ENCODE measurements at places on chromosomes 12 and 14.
A peak's percentile ranks its signal among the peaks of the same experiment; 100 is the strongest.

GRCh38 chr14:74302152-74302628 is 544 bp downstream of the ABCD4 start:
- peak; percentile 21 for DNase-seq

DNA sequence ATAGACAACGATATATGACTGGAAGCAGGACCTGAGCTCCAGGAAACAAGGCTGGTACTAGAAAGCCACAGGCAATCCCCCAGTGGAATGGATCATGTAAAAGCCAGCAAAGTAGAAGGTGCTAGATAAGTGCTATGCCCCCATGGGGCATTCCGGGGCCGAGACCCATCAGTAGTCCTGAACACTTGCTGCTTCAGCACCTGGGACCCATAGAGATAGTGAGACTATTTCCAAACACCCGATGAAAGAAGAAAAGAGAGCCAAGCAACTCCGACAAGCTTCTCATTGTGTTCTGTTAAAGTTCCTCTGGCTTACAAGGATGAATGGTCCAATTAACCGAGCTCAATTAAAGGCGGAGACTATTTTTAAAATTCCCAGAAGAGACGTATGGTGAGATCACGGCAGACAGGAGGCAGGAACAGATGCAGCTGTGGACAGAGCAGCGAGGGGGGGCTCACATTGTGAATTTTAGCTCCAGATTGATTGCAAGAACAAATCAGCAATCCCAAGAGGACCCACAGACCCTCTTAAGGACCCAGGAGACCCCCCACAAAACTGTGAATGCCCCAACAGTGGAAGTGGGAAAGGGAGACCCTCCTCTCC is 142.5 kb upstream of the OVCH1 start:
- no peak for DNase-seq

DNA sequence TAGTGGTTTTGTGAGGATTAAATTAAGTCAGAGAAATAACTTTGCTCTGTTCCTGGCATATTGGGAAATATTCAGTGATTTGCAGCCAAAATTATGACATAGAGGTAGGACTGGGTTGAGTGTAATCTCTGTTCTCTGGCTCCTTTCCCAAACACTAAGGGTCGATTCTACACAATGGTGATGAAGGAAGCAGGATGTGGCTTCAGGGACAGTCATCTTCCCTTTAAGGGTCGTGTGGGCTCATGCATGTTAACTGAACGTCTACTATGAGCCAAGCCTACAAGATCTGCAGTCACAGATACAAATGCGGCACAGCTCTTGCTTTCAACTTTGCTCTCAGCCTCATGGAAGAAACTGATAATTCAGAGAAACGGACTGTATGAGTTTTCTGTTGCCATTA is 381.6 kb downstream of the VRK1 start:
- DNase-seq, result peak; percentile 17

GRCh38 chr14:96627811-96628775 is 125.9 kb downstream of the PAPOLA start:
- DNase-seq, result no peak

GRCh38 chr12:121300083-121300819 is 3.7 kb upstream of the CAMKK2 start:
- DNase-seq, result no peak

- no peak for DNase-seq
Measured at GRCh38 chr12:71567537-71567936, 96.1 kb downstream of the ZFC3H1 start.

DNA sequence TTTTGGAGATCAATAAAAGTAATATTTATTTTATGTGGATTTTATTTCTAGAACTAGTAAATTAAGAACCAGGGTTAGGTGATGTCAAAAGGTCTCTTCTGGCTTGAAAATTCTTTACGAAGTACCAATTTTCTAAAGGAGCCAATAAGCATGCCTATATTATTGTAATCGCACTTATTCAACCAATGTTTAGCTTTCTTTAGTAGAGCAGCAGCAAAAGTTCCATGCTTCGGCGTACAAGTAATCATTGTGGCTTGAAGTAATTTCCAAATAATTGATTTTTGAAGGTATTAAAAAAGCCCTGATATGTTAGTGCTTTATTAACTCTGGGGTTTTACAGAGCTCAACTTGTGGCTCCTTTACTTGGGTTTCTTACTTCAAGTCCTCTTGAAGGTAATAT is 3.4 kb downstream of the RMST start:
- no peak for DNase-seq

DNA sequence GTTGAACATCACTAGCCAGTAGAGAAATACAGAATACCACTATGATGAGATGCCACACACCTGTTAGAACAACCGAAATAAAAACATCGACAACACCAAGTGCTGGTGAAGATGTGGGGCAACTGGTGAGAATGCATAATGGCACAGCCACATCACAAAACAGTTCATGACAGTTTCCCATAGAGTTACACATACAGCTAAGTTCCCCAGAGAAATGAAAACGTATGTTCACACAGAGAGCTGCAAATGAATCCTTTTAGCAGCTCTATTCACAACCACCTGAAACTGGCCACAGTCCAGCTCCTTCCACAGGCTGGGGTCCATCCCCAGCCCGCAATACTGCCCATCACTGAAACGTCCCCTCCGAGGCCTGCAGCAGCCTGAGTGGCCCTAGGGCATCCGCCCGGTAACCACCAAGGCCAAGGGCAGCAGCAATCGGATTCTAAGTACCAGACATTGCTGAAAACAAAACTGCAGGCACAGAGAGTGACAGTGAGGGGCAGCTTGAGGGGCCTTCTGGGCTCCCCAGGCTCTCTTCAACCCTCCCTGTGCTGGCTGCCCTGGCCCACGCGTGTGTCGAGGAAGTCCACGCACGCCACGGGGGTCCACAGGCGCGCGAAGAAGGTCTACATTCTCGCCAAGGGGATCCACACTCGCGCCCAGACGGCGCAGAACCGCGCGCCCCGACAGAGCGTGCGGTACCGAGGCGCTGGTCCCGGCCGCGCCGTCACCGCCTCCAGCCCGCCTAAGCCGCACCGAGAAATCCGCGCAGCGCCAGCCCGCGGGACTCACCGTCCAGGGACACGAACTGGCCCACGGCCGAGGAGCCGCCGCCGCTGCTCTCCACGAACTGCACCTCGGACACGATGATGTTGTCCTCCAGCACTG is 903 bp downstream of the BRF1 start:
- DNase-seq, result peak; percentile 47

DNA sequence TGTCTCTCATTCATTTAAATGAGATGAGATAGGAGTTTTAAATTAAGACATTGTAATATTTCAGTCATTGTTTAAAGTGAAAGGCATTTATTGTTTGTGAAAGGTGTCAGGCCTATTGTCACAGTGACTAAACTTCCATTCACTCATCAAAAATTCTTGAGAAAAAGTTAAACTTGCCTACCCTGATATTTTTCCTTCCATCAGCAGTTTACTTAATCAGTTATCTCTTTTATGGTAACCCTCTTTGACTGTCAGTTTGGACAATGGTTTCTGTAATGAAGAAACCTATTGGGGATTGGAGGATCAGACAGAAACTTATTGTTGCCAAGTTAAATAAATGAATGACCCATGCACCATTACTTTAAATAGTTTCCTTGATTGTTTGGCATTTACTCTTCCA is 241.6 kb downstream of the NUBPL start:
- no peak for DNase-seq

DNA sequence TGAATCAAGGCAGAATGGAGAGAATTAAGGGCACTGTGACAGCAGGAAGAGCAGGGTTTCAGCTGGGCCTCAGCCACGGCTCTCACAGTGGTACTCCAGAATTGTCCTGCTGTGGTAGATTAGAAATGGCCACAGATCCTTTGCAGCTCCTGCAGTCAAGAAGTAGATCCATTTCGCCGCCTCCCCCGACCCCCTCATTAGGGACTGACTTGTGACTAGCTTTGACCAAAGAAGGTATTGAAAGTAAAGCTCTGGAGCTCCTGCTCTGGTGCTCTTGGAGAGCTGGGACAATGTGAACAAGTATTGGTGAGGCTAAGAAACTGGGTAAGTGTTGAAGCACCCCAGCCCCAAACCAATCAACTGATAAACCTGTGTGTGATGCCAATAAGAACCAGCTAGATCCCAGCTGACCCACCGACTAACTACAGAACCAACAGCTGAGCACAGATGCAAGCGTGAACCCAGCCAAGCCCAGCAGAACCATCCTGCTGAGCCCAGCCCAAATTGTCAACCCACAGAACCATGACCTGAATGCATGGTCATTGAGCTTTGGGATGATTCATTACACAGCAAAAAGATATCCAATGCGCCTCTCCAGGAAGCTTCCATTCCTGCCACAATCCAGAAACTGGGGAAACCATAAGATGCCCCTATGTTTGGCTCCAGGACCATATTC is 50.7 kb downstream of the JAG2 start:
- DNase-seq, result no peak

DNA sequence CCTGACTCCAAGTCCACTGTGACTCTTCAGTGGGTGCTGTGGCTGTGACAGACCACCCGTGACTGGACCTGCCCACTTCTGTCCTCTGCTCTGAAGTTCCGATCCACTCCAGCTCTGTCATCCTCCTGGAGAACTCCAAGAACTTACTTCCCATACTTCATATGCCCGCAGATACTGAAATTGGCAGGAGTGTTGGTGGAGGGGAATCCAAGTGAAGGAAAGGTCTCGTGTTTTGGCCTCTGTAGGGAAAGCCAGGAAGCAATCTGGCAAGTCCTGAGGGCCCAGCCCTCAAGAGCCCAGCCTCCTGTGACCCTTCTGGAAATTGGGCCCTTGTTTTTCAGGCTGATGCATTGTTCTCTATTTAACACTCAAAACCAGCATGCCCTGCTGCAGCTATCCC is 22.4 kb upstream of the FKBP4 start:
- no peak for DNase-seq

DNA sequence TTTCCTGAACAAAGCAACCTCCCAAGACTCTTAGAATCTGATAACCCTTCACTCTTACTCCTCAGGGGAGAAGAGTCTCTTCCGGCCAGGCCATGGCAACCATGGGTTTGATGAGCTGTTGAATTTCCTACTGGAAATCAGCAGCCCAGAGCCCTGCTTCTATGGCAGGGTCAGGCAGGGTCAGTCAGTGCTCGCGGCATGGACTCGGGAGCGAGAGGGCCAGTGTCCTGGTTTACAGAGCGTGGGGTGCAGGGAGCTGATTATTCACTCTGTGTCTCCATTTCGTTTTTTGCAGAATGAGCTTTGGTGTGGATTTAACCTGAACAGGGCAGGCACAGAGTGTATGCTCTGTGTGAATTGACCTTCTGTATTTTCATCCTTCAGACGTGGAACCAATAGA is 340.6 kb upstream of the SFSWAP start:
- no peak for DNase-seq

GRCh38 chr12:49357103-49357678 is 10.1 kb upstream of the SPATS2 start:
- no peak for DNase-seq

DNA sequence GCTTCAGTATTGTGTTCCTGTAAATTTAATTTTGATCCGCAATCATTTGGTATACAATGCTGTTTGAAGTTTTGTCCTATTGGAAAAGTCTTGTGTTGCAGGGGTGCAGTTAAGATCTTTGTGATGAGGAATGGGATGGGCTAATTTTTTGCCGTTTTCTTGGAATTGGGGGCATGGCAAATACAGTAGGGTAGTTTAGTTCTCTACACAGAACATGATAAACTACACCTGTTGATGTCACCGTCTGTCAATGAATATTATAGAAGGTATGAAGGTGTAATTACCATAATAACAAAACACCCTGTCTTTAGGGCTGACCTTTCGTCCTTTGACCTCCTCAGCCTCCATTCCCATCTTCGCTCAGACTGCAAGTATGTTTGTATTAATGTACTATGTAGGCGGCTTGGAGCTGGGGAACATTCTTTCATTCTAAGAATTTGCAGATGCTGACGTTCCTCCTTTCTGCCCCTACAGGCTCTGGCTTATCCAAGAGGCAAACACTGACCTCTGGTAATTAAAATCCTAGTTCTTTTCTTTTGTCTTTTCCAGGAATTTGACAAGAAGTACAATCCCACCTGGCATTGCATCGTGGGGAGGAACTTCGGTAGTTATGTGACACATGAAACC is 1.7 kb downstream of the DYNLL1 start:
- no peak for DNase-seq

- no peak for DNase-seq
Measured at GRCh38 chr12:68481181-68481941, 129.3 kb upstream of the RAP1B start.

- DNase-seq, result no peak
Measured at GRCh38 chr12:20832911-20833310, 22.4 kb downstream of the SLCO1B3 start.

DNA sequence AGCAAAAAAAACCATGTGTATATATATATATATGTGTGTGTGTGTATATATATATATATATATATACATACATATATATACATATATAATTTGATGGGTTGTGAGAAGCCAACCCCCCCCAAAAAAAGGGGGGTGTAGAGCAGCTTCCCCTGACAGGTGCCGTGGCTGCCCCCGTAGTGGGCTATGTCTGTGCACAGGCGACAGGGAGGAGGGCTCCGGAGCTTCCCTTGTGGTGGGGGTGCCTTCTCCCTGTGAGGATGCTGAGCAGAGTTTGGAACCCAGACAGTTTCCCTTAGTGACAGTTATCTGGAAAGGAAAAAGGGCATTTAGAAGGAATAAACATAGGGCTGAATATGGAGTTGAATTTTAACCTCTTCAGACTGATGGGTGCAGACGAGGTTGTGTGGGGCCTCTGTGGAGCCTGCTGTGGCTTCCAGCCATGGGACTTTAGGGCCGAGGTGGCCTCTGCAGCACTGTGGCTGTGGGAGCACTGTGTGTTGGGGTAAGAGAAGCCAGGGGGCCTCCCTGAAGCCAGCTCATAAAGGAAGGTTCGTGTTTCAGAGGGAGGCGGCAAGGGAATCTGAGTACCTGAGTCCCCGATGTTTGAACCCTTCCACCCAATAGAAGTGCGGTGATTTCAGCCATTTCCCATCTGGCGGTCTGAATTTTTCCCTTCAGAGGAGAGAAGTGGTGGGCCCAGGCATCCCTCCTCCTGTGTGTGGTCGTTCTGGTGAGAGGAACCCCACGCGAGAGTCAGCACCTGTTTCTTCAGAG is 19.8 kb downstream of the XRCC3 start:
- no peak for DNase-seq

DNA sequence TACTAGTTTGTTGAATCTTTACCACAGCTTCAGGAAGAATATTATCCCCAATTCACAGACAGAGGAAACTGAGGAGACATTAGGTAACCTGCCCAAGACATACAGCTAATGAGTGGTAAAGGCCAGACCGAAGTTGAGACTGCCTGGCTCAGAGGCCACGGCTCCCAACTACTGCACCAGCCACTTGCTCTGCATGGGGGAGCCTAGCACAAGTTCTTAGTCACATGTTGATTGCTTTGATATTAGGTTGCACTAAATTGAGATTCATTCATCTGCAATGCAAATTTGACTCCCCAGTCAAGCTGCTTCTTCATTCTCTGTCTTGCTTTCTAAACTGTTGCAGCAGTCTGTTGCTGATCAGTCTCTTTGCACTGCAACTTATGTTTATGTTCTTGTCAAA is 25.9 kb upstream of the POLR3B start:
- DNase-seq, result no peak

Data from stimulated activated CD4-positive, alpha-beta T cell treated with anti-CD3 and anti-CD28 coated beads, Interleukin-15, amount 100 ng/mL, for 24 hours (primary cell).